ENCODE measurements at places on chromosomes 1 and 21.

GRCh38 chr1:235624721-235625333, 24.8 kb downstream of the GNG4 start:
- DNase-seq = no peak

GRCh38 chr1:175002910-175003517, 3.3 kb downstream of the CACYBP start:
- no peak for DNase-seq

DNA sequence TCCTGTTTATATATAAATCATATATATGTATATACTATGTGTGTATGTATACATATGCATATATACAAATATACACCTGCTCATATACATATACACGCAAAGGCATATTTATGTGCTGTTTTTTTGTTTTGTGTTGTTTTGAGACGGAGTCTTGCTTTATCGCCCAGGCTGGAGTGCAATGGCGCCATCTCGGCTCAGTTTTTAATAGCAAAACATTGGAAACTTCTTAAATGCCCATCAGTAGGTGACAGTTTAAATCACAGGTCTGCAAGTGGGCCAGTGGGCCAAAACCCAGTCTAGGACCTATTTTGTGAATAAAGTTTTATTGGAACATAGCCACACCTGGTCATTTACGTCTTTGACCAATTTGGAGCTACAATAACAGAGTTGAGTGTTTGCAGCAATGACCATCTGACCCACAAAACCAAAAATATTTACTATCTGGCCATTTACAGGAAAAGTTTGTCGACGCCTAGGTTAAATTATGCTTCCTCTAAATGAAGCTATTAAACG, 132.3 kb downstream of the TOMM20 start:
- no peak for DNase-seq

DNA sequence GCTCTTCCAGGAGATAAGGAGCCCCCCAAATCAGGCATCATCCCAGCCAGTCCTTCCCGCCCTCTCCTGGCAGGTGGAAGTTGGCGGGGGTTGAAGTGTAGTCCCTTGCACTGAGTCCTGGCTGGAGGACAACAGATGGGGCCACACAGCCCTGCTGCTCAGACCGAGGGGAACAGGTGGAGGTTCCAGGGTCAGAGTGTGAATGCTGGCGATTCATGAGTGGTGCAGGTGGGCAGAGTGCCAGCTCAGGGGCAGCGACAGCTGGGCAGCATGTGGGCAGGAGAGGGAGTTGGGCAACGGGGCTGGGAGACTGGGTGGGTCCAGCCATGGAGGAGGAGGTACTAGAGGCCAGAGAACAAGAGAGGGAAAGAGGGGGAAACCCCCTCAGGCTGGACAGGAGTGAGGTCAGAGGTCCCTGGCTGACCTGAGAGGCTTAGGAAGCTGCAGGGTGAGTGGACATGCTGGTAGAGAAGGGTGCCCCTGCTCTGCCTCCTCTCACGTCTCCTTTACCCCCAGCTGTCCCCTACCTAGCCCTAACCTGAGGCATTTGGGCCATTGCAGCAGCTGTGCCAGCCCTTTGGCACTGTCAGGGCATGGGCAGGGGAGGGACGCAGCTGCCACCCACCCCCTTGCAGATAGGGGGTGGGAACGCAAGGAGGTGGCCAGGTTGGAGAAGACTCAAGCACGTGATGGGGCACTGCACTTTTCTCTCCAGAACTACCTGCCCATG, 11.3 kb upstream of the ADORA1 start:
- DNase-seq = no peak

DNA sequence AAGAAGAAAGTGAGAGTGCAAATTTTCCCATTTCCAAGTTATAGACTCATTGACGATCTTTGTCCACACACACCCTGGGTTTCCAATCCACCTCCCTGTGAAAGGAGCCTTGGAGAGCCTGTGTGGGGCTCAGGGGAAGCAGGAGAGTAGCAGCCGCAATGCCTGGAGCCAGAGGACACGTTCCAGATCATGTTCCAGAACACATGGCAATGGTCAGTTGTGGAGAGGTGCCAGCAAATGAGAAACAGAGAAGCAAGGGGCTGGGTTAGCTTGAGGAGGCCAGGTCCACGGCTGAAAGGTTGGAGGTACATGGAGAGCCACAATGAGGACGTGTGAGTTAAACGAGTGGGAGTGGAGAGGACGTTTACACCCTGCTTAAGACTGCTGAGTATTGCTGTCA, 33.0 kb upstream of the SIPA1L2 start:
- no peak for DNase-seq

- no peak for DNase-seq
These were observed 38.0 kb upstream of the HMGN1 start for GRCh38 chr21:39386899-39387298.

GRCh38 chr1:245459621-245460020, 304.8 kb downstream of the KIF26B start:
- DNase-seq = no peak

DNA sequence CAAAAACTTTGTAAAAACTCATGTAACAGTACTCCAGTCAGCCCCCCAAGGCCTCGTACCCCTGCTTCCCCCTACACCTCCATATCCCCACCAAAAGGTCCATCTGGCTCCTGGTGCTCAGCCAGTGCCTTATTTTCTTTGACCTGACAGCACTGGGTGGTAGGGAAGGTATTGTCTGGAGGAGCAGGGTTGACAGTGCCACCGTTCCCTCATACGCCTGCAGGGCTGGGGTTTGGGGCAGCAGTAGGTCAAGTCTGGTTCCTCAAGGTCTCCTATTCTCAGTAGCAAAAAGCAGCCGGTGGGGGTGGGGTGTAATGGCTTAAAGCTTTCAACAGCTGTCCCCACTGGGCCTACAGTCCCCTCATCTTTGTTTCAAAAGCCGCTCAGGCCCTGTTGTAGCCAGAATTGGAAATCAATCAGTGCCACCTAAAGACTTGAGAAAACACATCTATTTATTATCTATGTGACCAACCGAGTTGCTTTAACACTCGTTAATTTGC, 25.3 kb upstream of the TTF2 start:
- no peak for DNase-seq

DNA sequence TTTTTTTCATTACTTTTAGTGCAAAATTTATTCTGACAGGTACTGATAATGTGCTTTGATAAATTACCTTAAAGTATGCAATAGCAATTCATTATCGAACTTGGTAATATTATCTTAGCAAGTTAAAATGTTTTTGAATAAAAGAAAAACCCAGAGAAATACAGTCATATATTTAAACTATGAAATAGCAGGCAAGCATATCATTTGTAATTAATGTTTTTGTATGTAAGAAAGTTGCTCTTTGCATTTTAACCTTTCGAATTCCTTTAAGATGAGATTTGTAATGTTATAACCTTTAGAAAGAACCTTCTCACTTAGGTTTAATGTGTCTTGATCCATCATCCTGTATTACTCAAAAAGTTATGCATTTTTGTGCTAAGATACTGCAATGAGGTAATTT, 585.6 kb downstream of the PTBP2 start:
- DNase-seq = no peak

GRCh38 chr1:211547710-211548109, 31.3 kb downstream of the SLC30A1 start:
- DNase-seq = no peak

- DNase-seq = peak; percentile 41
These were observed 326.7 kb downstream of the PAPPA2 start for GRCh38 chr1:176789571-176790090.

Measured in non-pigmented ciliary epithelial cell (primary cell).